ENCODE measurements at places on chromosomes 13 and 19.

GRCh38 chr19:38190061-38190460 lies 34.0 kb downstream of the DPF1 start:
- DNase-seq: no peak

GRCh38 chr13:97727991-97728390 lies 225.5 kb upstream of the IPO5 start:
- DNase-seq: no peak

DNA sequence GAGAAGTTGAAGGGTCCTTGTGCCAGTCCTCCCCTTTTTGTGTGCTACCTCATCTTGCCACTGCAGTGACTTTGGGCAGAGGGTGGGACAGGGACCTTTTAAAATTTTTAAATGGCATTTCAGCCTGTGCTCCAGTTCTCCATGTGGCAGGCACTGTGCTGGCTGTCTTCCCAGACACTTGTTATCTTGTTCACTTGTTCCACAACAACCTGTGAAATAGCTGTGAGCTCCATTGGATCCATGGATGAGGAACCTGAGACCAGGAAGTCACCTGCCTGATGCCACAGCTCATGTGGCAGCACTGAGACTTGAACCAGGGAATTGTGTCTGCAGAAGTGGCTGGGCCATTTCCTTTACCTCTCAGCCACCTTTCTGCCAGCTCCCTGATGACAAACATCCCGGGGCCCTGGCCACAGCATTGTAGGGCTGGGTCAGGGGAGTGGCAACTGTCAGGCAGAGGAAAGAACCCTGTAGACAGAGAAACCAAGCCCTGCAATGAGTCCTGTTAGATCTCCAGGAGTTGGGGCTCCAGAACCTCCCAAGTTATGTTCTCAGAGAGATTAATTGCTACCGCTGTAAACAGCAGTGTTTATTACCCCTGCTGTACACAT lies 6.4 kb downstream of the EGLN2 start:
- DNase-seq: no peak

- no peak for DNase-seq
Measured at GRCh38 chr13:60093425-60094019, 70.2 kb downstream of the DIAPH3 start.

DNA sequence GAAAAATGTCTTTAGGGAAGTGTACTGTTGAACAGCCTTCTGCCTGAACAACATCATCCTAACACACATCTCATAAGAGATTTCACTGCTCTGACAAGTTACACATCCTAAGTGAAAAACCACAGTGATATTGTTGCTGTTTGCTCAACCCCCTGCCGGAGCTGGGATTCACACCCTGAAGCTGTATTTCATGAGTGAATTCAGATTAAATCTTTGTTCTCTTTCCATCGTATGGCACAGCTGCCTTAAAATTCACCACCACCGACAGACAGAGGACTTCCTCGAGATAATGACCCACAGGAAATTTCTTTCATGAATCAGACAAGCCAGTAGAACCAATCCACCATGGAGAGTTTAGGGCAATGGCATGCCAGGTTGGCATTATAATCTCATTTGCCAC lies 280.8 kb downstream of the DCT start:
- no peak for DNase-seq

Data from A549 (cell line).